T follicular helper cell (primary cell): ENCODE measurements at places on chromosomes 3 and 15.

GRCh38 chr3:69409011-69409410 lies 23.1 kb upstream of the FRMD4B start:
- DNase-seq, result no peak

GRCh38 chr15:53328341-53328740 lies 431.1 kb downstream of the WDR72 start:
- no peak for DNase-seq

GRCh38 chr3:121574449-121574848 lies 6.7 kb downstream of the ARGFX start:
- no peak for DNase-seq

DNA sequence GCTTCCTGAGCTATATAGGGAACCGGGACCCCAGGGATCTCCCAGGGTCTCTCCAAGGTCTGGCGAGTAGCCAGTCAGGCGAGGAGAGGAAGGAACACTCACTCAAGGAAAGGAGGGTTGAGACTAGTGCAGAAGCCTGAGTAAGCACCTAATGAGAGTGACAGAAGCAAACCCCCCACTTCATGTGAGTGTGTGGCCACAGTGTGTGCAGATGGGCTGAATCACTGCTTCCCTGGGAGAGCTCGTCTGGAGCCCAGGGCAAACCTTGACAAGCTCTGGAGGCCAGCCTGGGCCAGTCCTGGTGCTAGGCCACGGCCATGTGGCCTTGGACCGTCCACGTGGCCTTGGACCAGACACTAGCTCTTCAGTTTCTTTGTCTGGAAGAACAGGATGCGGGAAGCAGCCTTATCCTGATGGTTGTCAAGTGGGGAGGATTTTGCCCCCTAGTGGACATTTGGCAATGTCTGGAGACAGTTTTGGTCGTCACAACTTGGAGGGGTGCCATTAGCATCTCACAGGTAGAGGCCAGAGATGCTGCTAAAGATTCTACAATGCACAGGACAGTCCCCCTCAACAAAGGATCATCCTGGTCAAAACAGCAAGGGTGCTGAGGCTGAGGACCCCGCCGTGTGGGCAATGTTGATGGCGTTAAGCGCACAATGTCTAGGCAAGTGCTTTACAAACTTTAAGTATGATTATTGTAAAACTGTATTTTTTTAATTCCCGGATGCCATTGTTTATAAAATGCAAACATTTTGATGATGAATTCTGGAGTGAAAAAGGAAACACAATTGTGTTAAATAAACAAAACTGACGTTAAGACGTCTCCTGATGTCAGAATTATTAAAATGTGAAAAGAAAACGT lies 34.8 kb upstream of the CTSH start:
- DNase-seq, result peak; percentile 2

DNA sequence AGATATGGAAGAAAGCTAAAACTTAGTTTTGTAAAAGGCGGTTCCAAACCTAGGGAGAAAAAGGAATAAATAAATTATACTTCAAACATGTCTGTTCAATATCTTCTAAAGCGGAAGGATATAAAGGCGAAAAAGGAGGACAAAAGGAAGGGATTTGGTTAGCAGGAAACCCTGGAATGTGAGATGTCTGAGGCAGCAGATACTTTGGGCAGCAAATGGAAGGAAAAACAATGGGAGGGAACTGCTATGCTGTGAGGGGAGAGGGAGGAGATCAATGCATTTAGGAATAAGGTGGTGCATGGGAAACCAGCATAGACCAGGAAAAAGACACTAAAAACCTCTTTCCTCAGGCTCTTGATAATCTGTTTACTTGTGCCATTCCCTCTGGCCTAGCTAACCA lies 120.8 kb downstream of the DNAH12 start:
- no peak for DNase-seq

DNA sequence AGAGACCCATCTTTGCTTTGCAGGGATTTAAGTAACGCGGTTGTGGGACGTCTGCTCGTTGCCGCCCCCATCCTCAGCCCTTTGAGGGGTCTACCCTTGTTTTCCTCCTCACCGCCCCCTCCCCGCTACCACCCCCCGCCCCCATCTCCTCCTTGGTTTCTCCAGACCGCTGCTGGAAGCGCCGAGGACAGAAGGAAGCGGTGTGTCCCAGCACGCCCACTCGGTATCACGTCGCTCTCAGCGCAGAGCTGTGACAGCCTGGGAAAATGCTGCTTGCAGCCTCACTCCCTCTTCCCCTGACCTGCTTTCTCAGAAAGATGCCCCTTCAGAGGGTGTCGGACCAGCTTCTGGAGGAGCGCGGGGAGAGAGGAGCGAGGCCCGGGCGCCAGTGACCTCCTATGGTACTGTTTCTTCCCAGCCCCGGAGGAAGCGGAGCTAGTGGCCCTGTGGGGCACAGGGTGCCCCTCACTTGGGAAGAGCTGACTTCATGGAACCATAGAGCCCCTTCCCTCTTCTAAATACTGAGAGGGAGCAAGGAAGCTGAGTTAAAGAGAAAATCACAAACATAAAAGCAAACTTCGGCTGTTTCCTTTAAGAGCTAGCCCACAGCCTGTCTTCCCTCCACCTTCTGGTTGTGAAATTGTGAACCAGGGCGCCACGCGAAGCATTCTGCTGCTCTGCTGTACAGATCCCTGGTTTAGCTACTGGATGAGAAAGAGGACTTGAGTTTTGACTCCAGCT lies 698 bp downstream of the IL1RAP start:
- peak; percentile 3 for DNase-seq

DNA sequence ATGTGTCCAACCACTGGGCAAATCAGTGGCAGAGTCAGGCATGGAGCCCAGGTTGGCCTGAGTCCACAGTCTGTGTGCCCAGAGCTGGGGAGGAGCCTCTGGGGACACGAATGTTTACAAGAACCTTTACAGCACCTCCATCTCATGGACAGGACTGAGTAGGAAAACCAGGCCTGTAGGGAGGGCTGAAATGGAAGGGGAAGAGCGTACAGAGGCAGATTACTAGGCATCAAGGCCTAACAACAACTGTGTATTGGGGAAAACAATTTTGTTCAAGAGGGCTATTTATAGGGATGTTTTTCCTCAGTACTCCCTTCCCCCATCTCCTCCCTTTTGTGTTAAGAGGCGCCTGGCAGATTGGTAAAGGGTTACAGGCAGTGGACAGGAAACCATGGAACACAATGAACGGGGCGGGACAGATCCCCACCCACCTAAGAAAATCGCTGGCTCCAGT lies 15.1 kb upstream of the ARHGAP31 start:
- no peak for DNase-seq

- no peak for DNase-seq
These were observed 27.3 kb upstream of the ST8SIA2 start for GRCh38 chr15:92366381-92366780.

DNA sequence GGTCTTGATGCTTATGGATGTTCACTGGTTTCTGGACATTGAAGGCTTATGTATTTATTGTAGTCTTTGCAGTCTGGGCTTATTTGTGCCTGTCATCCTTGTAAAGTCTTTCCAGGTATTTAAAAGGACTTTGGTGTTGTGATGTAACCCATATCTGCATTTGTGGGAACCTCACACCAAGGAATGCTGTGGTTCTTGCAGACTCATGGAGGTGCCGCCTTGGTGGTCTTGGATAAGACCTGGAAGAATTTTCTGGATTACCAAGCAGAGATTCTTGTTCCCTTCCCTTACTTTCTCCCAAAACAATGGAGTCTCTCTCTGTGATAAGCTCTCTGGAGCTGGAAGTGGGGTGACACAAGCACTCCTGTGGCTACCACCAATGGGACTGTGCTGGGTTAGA lies 363.5 kb upstream of the NECTIN3 start:
- no peak for DNase-seq

DNA sequence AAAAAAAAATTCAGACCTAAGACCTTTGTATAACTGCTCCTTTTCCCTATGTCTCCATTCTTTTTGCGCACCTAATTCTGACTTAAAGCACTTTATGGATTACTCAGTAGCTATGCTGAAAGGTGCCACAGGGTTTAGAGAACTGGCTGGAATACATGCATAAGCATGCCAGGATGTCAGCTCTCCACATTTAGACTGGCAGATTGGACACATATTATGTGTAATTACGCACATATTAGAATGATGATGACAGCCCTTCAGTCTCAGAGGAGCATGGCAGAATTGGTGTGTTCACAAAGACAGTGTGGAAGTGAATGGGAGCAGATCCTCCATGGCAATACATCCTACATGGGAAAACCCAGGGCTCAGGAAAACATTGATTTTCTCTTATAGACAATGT lies 108.1 kb upstream of the LSAMP start:
- DNase-seq, result no peak

DNA sequence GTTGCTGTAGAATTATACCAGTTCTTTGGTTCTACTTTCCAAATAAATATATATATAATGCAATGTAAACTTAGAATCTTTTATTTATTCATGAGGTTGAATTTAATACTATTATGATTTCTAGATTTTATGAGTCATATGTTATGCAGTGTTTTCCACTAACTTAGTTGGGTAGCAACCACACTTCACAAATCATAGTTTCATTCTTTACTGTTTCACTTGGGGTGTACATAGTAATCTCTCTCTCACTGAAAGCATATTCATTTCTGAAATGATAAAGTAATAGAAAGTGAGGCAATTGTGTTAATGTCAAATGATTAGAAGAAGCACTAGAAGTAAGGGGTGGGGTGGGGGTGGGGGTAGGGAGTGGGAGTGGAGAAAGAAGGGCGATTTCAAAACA lies 52.6 kb downstream of the IQCH start:
- no peak for DNase-seq

DNA sequence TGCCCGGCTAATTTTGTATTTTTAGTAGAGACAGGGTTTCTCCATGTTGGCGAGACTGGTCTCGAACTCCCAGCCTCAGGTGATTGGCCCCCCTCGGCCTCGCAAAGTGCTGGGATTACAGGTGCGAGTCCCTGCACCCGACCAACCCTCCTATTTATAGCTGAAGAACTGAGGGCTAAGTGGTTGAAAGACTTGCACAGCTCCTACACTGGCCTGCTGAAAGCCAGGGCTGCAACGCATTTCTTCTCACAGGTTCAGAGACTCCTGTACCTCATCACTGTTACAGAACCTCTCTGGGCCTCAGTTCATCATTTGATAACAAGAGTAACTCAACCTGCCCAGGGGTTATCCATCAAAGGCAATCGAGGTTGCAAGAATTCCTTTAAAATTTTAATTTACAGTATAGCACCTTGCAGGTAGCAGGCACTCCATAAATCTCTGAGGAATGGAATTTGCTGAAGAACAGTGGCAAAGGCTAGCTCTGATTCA lies 626.5 kb upstream of the TBL1XR1 start:
- no peak for DNase-seq
